ENCODE measurements at places on chromosomes 7 and 10.

DNA sequence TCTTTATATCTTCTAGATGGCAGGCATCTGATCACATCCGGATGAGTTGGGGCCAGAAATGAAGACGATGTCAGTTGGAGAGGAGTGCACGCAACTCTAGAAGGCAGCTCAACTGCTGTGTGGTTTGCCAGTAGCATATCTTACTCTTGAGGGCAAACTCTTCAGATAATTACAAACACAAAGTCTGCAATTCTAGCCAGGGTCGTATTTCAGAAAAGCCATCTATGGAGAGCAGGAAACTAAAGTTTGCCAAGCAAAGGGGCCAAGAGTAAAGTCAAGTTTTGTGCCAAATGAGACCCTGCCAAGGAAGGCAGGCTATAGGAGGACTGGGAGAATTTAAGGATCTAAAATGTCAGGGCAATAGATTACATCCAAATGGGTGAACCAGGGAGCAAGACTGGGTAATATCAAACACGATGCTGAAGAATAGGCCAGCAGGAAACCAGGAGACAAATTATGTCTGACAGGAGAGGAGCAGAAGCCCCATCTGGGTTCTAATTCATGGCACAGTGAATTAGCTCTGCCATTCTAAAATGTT lies 312.5 kb upstream of the SEMA3C start:
- DNase-seq = no peak

GRCh38 chr7:140596519-140597427 lies 43.8 kb downstream of the DENND2A start:
- DNase-seq = no peak

GRCh38 chr10:71158902-71159301 lies 53.5 kb upstream of the UNC5B start:
- DNase-seq = no peak

DNA sequence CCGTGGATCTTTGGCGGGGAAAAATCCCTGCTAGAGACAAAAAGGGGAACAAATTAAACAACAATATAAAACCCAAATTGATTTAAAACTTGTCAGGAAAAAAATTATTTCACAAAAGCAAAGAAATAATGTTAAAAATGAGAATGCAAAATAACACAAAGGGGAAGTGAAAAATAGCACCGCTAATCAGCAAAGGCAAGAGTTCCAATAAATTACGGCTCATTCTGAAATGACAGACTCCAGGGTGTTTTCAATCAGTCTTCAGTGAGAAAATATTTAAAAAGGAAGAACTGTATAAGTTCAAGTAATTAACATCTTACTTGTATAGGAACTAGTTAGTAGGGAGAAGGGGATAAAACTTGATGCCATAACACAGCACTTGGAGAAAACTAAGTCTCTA lies 336.8 kb downstream of the LRRTM3 start:
- DNase-seq = no peak

DNA sequence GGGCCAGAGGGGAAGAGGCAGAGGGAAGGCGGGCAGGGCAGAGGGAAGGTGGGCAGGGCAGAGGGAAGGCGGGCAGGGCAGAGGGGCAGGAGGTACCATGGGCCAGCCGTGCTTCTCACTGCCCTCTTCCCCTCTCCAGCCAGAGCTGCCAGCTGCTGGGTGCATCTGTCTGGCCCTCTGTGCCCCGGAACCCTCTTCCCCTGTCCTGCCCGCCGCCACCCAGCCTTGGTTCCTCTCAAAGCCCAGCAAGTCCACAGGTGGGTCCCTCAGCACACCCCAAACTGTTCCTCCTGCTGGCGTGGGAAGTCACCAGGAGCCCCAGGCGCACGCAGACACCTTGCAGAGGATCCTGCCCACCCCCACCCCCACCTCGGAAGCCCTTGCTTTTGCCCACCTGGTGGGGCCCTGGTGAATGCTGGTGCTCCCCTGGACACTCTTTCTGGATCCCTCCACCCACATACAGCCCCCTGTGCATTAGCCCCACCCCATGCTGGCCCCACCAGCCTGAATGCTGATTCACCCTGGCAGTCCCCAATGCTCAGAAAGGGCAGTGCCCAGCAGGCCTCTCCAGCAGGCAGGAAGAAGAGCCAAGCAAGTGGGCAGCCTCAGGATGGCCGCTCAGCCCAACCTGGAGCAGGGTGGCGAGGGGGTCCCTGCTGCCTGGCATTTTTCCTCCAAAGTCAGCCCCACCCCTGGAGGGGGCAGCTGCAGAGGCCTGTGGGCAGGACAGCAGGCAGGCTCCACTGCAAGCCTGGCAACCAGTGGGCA lies 1.9 kb upstream of the PWWP2B start:
- DNase-seq = no peak

- DNase-seq = peak; percentile 28
These were observed 116.0 kb downstream of the NPTX2 start for GRCh38 chr7:98733036-98733435.

- peak; percentile 9 for DNase-seq
These were observed 98.3 kb downstream of the FOXL3 start for GRCh38 chr7:388023-388960.

DNA sequence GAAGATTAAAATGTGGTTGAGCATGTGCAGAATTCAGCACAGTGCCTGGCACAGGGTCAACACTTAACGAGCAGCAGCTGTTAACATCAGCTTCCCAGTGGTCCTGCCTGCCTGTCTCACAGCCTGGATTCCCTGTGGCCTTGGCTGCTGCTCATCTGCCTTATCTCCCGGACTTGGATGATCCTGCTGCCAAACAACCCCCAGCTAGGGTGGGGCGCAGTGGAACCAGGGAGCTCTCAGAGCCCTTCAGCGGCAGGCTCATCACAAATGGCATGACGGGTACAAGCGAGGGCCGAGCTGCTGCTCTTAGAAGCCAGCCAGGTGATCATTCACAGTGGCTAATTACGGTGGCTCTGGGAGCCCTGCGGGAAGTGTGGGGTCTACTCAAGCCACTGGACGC lies 13.0 kb upstream of the SMARCD3 start:
- DNase-seq = no peak

- DNase-seq = no peak
These were observed 24.7 kb downstream of the ADK start for GRCh38 chr10:74175510-74176379.

GRCh38 chr10:118569241-118569881 lies 26.1 kb downstream of the PRLHR start:
- no peak for DNase-seq

- no peak for DNase-seq
These were observed 8.6 kb upstream of the INSIG1 start for GRCh38 chr7:155289107-155289506.

DNA sequence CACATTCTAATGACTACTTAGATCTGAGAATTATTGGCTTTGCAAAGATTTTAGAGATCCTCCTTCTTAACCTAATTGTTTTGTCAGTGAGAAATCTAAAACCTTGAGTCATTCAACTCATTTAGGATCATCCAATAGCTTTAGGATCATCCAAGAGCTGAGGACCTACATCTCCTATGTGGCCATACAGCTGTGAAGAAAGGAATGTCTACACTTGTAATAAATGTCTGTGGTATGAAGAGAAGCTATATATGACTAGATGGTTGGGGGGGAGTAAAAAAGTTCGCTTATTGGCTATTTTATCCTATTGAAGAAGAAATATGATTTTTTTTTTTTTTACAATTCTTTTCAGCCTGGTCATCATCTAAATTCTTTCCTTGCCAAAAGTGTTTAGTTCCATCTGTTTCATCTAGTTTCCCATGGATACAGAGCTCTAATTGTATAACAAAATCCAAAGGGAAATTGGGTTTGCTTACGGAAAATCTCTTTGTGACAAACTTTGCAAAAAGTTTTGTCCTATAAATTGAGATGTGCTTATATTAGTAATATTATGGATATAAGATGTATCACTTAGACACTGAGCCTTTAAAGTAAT lies 196.7 kb downstream of the PRKG1 start:
- DNase-seq = no peak

- DNase-seq = no peak
These were observed 70.6 kb downstream of the MET start for GRCh38 chr7:116742641-116743040.

DNA sequence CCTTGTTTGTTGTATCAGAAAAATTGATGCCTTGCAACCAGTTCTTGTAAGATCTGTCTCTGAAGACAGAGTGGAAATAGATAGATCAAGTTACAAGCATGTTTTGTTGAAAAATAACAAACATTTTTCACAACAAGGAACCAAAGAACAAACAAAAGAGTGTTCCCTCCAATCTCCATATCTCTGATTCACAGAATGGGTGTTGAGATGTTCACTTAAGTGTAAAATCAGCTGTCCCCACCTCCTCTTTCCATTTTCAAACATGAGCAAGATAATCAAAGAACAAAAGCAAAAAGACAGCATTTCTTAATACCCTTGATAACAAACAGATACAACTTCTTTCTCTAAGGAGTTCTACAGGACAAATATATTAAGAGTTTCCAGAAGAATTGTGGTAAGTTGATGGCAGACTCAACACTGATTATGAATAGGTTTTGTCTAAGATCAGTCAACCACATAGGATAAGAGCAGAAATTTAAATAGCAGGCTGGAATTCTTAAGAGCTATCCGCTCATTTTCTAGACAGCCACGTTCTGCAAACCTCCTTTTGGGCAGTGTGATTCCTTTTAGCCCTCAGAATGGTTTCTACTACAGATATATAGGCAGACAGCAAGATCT lies 970.9 kb upstream of the AUTS2 start:
- no peak for DNase-seq

- no peak for DNase-seq
These were observed 16.4 kb upstream of the ITPRID1 start for GRCh38 chr7:31497516-31497915.

- DNase-seq = no peak
These were observed 40.2 kb upstream of the PROSER2 start for GRCh38 chr10:11782793-11783557.

DNA sequence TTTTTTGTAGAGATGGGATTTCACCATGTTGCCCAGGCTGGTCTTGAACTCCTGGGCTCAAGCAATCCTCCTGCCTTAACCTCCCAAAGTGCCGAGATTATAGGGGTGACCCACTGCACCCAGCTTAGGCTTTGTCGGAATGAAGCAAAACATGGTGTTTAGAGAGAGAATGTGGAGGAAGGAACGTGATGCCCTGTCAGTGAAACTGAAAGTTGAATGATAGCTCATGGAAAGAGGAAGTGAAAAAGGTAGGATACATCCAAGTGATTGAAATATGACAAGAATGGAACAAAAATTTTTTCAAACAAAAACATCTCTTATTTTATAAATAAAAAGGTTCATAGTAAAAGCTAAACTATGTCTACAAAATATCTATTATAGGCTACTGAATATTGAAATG lies 5.9 kb downstream of the AKAP9 start:
- DNase-seq = no peak

GRCh38 chr10:7025296-7025695 lies 385.5 kb downstream of the SFMBT2 start:
- DNase-seq = no peak

- DNase-seq = no peak
These were observed 147.3 kb upstream of the VSTM2A start for GRCh38 chr7:54394834-54395233.
